ENCODE measurements at places on chromosomes 4 and X.

- DNase-seq = no peak
Measured at GRCh38 chrX:11664211-11665167, 1.2 kb downstream of the ARHGAP6 start.

- DNase-seq = no peak
Measured at GRCh38 chrX:85503258-85504158, 124.0 kb upstream of the POF1B start.

DNA sequence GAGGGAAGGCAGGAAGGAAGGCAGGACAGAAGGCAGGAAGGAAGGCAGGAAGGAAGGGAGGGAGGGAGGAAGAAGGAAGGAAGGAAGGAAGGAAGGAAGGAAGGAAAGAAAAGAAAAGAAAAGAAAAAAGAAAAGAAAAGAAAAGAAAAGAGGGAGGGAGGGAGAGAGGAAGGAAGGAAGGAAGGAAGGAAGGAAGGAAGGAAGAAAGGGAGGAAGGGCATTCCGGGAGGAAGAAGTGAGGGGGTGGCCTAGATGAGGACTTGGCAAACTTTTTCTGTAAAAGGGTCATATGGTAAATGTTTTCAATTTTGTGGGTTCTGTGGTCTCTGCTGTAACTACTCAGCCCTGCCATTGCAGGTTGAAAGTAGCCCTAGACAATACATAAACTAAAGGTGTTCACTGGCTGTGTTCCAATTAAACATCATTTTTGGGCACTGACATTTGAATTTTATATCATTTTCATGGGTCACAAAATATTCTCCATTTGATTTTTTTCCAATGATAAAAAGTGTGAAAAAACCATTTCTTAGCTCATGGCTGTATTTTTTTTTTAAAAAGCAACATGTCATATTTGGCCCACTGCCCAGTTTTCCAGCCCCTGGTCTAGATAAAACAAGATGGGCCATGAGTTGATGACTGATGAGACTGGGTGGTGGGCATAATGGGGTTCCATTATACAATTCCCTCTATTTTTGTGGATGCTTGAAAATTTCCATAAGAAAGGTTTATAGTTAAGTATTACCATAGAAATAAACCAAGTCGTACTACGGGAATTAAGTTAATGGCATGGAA is 3.1 kb downstream of the ZNF630 start:
- no peak for DNase-seq

DNA sequence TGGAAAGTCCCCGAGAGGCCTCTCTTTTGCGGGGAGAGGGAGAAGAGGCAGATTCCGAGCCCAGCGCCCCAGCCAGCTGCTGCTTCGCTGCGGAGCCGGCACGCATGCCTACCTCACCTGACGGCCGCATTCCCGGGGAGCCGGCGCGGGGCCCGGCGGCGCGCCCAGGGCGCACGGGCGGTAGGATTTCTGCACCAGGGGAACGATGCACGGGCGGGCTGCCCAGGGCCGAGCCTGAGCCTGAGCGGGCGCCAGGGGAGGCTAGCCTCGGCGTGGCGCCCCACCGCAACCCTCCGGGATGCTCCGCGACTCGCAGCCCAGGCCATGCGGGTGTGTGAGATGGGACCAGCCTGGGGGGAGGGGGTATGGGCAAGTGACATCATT is 81.3 kb upstream of the SCML1 start:
- DNase-seq = no peak

DNA sequence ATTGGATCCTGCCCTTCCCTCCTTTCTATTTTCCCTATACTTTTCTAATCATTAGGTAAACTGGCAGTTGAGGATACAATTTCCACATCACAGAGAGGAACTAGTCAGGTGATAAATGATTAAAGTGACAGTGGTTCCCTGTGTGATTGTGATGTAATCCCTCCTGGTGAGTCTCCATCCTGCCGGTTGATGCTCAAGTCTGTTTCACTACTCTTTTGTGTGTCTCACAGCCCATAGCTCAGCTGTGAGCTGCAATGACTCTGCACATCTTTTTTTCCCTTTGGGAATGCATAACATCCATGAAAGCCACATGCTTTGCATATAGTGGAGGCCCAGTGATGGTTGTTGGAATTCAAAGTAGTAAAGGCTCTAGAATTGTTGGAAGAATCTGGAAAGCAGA is 60.4 kb downstream of the CCNI start:
- DNase-seq = peak; percentile 35

- no peak for DNase-seq
Measured at GRCh38 chr4:51866835-51867234, 23.9 kb downstream of the DCUN1D4 start.

DNA sequence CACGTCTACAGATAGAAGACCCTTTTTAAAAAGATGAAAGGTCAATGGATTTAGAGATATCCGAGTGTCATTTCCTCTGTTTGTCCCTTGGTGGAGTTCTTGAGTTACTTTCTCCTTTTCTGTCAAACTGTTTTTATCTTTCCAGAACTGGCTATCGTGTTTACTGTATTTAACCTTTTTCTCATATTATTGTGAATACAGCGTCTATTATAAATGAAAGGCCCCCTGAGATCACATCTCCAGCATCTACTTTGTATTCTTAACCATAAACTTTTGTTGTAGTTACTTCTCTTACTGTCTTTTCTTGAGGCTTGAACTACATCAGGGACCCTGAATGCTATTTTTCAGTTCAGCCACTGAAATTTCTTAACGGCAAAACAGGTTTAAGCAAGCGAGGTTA is 4.0 kb upstream of the PCDH7 start:
- no peak for DNase-seq

DNA sequence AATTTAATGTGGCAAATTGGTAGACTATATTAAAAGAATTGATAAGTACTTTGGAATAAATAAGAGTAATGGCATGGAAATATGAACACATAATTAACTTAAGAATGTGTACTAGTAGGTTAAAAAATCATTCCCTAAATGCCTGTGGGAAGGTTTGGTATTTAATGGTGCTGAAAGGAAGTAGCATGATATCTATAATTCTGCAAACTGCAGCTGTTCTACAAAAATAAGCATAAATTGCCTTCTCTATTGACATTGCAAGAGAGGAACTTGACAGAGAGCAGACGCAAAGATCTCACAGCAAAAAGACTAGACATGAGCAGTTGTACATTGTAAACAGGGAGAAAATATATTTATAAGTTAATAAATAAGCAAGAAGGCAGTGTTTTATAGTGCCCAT is 752.5 kb upstream of the PCDH10 start:
- DNase-seq = no peak

DNA sequence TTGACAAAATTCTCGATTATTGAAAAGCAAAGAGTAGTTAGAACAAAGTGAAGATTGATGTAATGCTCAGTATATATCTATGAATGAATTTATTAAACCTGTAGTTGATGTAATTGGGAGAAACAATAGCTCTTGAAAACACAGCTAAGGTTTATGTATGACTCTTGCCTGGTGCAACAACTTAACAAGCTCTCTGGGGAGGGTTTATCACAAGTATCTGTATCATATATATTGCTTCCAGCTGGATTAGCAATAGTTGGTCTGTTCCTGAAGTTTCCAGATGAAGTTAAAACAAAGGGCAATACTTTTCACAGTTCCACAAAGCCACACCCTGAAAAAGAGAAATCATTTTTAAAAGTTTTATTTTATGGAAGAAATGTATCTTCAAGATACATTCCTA is 91.4 kb downstream of the ARSJ start:
- DNase-seq = no peak

DNA sequence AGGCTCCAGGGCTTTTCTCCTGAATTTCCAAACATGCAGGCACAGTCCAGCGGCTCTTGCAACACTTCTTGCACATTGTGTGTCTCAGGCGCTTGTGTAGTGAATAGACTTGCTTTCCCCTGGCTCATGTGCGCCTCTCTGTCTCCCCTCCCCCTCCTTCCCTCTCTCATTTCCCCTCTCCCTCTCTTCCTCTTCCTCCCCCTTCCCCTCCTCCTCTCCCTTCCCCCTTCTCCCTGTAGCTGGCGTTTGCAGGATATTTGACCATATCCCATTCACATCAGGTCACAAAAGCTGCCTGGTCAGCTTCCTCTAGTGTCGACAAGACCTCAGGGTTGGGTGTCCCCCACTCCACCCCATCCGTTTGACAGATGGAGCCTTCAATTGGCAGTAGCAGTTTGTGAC is 2.4 kb downstream of the CHST7 start:
- peak; percentile 71 for DNase-seq

DNA sequence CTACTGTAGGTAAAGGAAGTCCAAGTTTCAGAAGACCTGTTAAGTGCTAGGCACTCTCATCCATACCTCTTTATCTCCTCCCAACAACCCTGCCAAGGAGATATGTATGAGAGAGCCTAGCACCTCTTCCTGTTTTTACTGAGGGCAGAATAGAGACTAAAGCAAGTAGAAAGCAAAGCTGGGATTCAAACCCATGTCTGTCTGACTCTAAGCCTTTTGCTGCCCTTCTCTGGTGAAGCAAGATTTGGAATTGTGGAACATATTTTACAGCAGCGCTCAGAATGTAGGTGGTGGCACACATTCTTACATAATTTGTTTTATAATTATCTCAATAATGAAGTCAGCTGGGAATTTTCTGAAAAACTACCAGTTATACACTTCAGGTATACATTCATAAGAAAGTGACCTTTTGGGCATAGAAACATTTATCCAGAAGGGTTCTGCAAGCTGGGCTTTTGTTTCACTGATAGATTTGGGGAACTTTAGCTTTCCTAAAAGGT is 41.7 kb downstream of the SEPTIN11 start:
- DNase-seq = peak; percentile 73

GRCh38 chr4:88938138-88938537 is 118.8 kb downstream of the FAM13A start:
- DNase-seq = peak; percentile 95

DNA sequence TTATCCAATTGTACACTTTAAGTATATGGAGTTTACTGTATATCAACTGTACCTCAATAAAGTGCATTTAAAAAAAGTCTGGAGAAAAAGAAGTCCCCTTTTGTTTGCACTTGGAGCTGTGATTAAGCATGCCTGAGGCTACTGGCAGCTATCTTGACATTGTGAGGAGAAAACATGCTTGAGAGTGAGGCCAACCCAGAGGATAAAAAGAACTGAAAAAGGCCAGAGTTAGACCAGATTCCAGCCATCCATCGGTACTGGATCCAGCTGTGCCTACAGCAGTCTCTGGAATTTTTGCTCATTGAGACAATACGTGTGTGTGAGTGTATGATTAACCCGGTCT is 57.4 kb downstream of the LGI2 start:
- DNase-seq = no peak

- no peak for DNase-seq
Measured at GRCh38 chrX:13218758-13219157, 101.1 kb downstream of the ATXN3L start.

DNA sequence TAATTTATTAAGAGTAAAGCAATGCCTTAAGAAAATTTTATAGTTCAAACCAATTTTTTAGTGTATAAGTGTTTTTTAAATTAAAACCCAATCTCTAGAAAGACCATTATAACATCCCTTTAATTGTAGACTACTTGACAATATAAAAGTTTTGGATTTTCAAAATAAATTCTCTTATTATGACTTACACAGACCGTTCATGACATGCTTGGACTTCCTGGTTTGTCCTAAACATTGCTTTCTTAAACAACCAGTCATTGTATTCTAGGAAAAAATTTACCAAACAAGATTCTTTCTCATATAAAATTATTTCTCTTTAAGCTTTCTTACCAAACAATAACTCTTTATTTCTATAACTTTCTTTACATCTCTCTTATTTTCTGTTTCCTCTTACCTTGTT is 49.0 kb upstream of the CXorf51A start:
- no peak for DNase-seq

- no peak for DNase-seq
Measured at GRCh38 chr4:102585329-102585728, 84.2 kb downstream of the NFKB1 start.

DNA sequence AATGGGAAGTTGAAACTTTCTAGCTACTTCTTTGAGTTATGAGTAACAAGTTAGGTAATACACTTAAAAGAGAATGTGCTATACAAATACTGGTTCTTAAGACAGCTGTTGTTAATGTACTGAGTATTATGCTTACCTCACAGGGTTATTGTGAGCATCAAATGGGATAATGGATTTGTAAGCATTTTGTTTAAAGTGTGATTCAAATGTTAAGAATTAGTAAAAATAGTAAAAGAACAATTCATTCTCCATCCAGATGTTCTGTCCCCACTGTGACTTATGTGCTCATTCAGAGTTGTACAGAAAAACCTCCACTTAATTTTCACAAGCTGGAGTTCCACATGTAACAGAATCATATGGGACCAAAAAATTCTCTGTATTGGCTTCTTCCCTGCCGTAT is 63.6 kb downstream of the AR start:
- DNase-seq = no peak

DNA sequence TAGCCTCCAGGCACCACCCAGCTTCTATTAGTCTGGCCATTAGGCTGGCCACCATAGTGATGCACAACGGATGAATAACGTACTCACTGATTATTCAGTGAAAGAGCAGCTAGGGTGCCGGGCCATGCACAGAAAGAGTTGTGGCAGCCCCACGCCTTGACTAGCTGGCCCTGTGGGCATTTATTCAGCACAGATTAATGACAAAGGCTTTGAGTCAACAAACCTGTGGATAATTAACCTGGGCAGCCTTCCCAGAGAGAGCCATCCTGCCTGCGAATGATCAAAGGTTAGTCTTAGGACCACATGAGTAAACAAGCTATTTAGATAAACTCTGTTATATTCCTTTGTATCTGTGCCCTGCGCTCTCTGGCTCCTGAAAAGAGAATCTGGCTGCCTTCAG is 37.2 kb downstream of the MAP9 start:
- no peak for DNase-seq

DNA sequence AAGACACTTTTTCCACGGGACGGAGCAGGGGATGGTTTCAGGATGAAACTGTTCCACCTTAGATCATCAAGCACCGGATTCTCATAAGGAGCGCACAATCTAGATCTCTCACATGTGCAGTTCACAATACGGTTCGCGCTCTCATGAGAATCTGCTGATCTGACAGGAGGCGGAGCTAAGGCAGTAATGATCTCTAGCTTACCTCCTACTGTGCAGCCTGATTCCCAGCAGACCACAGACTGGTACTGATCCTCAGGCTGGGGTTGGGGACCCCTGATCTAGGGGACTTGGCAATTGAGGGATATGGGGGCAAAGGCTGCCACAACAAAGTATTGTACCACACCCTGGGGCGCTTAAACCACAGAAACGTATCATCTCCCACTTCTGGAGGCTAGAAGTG is 25.7 kb downstream of the ZNF185 start:
- no peak for DNase-seq

GRCh38 chr4:56653461-56654237 is 27.4 kb downstream of the HOPX start:
- DNase-seq = no peak

GRCh38 chr4:173211838-173212237 is 43.2 kb downstream of the GALNT7 start:
- no peak for DNase-seq

- DNase-seq = no peak
Measured at GRCh38 chrX:94633237-94633636, 959.2 kb downstream of the FAM133A start.

DNA sequence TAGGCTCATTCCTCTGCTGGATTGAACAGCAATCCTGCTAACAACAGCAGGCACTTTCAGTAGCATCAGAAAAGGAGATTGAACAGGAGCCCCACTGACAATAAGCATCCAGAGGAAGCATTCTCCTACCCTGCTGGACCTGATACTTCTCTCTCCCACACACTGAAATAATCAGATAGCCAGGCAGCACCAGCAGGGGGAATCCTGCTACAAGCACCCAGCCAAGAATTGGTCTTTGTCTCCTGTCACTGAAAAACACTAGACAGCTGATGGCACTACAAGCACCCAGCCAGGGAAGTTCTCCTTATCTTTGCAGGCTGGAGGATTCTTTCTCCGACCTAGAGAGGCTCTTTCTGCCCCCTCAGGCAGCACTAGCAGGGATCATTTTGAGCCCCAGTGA is 444.3 kb upstream of the GRIA3 start:
- DNase-seq = no peak

All from inflammatory macrophage treated with lipopolysaccharide for 1 hour (primary cell).